ENCODE measurements at places on chromosomes 5 and 9. TPM values are rescaled to one million over a fixed set of nuclear protein-coding genes. Genes with fewer than 3 reads are reported as not detected.

Gene KIF4B
- total RNA-seq = 0.11 TPM

GRCh38 chr5:135834639-135835529 is at the start of gene SLC25A48:
SLC25A48 (plus strand) TSS chr5:135834663; CDS start chr5:135834848, 185 bp downstream.
- peak within 1 kb of the TSS; percentile 1 for H3K4me3 ChIP-seq
- DNase-seq = peak; percentile 51
- H3K27me3 ChIP-seq = peaks cover 74% of the 10 kb centered on the region
- H3K36me3 ChIP-seq = no peaks in the 10 kb centered on the region

DNA sequence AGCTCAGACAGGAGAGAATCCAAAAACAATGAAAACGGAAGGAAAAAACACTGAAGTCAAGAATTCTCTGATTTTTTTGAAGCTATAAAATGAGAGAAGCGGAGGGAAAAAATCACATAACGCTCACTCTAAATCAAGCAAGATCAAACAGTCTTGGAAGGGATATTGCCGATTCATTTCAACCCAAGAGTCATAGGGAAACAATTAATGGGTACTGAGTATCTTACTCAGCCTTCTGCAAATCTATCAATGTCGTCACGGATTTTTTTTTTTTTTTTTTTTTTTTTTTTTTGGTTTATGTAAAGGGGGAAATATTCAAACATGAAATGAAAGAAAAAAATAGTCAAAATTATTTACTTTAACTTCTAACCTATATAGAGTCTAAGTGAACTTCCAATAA is 9.5 kb downstream of the MEF2C start:
- no peaks in the 10 kb centered on the region for H3K36me3 ChIP-seq
- H3K4me3 ChIP-seq = peak overlapping the region; percentile 31
- peak overlapping the region; percentile 46 for H3K27ac ChIP-seq
- no peaks in the 10 kb centered on the region for H3K27me3 ChIP-seq
- no peak for DNase-seq

Gene ZDHHC11
- 12.0 TPM for total RNA-seq

DNA sequence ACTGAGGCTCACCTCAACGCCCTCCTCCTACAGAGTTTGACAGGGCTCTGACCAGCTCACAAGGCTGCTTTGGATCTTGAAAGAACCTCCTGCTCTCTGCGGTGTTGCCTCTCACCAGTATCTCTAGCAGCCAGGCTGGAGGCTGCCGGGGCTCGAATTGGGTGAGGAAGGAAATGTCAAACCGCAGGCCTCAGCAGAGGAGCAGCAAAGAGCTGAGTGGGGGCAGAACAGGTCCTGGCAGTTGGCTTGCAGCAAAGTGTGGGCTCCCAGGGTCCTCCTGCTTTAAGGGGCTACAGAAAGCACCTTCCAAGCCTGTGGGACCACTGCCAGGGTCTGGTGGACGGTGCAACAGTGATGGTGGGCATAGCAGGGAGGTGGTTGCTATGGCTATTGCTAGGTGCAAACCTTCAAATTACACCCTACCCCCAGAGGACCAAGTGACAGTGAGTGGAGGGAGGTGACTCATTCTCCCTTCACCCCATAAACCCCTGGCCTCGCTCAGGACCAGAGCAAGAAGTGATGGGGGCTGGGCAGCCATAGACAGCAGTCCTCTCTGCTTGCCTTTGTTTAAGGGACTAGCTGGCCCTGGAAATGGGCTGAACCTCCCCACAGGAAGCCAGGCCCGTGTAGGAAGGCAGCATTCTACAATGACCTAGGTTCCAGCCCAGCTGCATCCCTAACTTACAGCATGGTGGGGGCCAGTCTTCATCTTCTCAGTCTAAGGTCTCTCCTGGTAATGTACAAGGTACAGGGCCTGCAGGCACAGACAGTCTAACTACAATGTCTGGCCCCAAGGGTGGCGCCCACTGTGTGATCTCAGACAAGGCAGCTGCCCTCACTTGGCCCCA is 18.7 kb downstream of the LCP2 start:
- no peaks in the 10 kb centered on the region for H3K27me3 ChIP-seq
- no peaks in the 10 kb centered on the region for H3K36me3 ChIP-seq
- no peak overlapping the region for H3K4me3 ChIP-seq
- H3K27ac ChIP-seq = peak overlapping the region; percentile 87

Gene CCL21
- 22.8 TPM for total RNA-seq

DNA sequence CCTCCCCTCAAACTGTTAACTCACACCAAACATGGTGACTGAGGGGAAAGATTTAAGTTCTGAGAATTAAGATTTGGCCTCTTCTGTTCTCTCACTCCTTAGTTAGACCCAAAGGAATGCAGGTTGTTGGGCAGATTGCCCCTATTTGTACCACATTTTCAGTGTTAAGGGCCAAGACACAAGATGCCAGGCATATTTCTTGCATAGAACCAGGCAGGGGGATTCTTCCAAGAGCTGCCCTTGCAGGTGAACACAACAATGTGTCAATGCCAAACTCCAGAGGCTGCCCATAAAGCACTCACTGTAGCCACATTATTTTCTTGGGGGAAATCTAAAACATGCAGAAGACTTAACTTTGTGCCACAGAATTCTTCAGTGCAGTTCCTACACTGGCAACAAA is 14.7 kb downstream of the MPDZ start:
- DNase-seq = no peak
- H3K4me3 ChIP-seq = no peak overlapping the region
- no peak overlapping the region for H3K27ac ChIP-seq
- H3K4me1 ChIP-seq = no peaks in the 10 kb centered on the region
- H3K27me3 ChIP-seq = no peaks in the 10 kb centered on the region

Gene TSSK1B
- total RNA-seq = not detected

DNA sequence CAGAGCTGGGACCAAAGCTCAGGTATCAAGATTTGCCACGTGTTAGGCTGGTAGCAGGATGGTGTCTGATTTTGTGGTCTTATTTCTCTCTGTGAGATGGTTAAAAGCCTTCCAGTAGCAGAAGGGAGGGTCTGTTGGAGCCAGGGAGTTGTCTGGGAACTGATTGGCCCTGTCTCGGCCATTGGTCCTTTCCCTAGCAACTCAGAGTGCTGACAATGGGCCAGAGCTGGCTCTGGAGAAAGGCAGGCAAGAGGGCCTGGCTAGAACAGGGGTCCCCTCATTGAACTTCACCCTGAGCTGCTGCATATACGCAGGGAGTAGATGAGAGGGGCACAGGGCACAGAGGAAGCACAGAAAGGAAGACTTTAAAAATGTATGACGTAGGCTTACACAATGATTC is 92.8 kb downstream of the PSD2 start:
- no peak for DNase-seq
- no peak overlapping the region for H3K4me3 ChIP-seq
- H3K27ac ChIP-seq = no peak overlapping the region
- H3K27me3 ChIP-seq = no peaks in the 10 kb centered on the region
- H3K36me3 ChIP-seq = no peaks in the 10 kb centered on the region
- H3K4me1 ChIP-seq = peaks cover 6% of the 10 kb centered on the region

- no peak overlapping the region for H3K27ac ChIP-seq
- DNase-seq = no peak
- no peaks in the 10 kb centered on the region for H3K27me3 ChIP-seq
- H3K4me3 ChIP-seq = no peak overlapping the region
- no peaks in the 10 kb centered on the region for H3K4me1 ChIP-seq
- H3K36me3 ChIP-seq = no peaks in the 10 kb centered on the region
These were observed 80.3 kb upstream of the FST start for GRCh38 chr5:53399926-53400697.

GRCh38 chr9:86176468-86176867 is 77.1 kb upstream of the GOLM1 start:
- DNase-seq = no peak
- H3K4me1 ChIP-seq = no peaks in the 10 kb centered on the region
- no peaks in the 10 kb centered on the region for H3K27me3 ChIP-seq
- no peak overlapping the region for H3K27ac ChIP-seq

GRCh38 chr5:141490271-141490670 is 1.4 kb downstream of the PCDHGC5 start:
- H3K4me3 ChIP-seq = no peak overlapping the region
- DNase-seq = no peak
- no peaks in the 10 kb centered on the region for H3K36me3 ChIP-seq
- no peak overlapping the region for H3K27ac ChIP-seq
- H3K4me1 ChIP-seq = peaks cover 73% of the 10 kb centered on the region

DNA sequence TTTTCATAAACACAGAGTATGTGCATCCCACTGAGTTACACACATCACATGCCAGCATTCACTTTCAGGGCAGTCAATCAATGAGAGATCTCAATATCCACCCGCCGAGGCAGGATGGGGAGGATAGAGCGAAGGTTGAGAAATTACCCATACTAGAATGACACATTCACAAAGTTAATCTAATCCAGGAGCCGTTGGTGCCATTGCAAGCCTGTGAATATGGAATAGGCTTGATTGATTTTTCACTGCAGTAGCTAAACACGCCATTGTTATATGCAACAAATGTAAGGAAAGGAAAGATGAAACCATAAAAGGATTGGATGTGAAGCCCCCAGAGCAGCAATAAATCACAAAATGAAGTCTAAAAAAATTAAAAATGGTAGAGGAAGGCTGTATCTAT is 167.9 kb upstream of the GPR151 start:
- no peak overlapping the region for H3K27ac ChIP-seq
- DNase-seq = no peak

DNA sequence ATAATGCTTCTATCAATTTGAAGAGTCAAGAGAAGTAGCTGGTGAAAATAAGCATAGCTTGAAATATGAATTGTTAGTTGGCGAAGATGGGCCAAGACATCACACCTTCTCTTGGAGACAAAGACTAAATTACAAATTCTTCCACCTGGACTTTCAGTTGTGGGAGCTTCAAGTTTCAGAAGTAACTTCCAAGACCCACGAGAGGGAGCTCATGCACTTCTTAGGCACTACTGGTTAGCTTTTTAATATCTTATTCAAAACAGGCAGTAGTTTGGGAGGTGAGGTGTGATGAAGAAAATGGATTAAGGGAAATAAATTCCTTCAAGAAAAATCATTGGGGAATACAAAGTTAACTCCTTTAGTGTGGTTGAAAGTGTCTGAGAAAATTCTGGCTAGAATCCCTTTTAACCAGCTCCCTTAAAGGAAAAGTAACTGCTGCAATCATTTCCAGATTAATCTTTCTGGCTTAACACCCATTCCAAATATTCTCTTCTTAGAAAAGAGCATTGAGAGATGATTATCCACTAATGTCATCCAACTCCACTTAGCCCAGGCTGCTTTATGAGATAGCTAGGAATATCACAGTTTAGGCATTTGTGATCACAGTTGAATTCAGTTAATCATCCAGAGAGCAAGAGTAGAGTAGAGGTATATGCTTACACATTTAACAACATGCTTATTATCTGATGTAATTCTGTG is 139.5 kb upstream of the DMRTA1 start:
- H3K27me3 ChIP-seq = no peaks in the 10 kb centered on the region
- H3K4me1 ChIP-seq = no peaks in the 10 kb centered on the region
- no peak overlapping the region for H3K27ac ChIP-seq
- DNase-seq = no peak
- no peaks in the 10 kb centered on the region for H3K36me3 ChIP-seq
